Germinal center (tissue), 1 donor: ENCODE measurements at places on chromosomes 4 and X.
A peak's percentile ranks its signal among the peaks of the same experiment; 100 is the strongest.

- DNase-seq, result no peak
Observed at GRCh38 chr4:24924309-24924781, 11.5 kb upstream of the CCDC149 start.

DNA sequence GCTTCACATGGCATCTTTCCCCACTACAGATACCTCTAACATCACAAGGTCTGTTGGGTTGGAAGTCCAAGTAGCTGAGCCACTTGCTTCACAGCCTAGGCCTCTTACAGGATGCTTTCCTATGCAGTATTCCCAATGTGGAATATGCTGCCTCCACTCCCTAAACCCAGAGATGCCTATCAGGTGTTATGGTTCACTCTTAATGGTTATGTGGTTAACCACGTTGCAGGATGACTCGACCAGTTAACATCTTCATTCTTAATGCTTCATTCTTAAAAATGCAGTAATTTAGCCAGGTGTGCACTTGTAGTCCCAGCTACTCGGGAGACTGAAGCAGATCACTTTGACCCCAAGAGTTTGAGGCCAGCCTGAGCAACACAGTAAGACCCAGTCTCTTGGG is 24.2 kb downstream of the HAUS3 start:
- DNase-seq, result no peak

GRCh38 chr4:7932287-7932686 is 7.4 kb downstream of the AFAP1 start:
- no peak for DNase-seq

DNA sequence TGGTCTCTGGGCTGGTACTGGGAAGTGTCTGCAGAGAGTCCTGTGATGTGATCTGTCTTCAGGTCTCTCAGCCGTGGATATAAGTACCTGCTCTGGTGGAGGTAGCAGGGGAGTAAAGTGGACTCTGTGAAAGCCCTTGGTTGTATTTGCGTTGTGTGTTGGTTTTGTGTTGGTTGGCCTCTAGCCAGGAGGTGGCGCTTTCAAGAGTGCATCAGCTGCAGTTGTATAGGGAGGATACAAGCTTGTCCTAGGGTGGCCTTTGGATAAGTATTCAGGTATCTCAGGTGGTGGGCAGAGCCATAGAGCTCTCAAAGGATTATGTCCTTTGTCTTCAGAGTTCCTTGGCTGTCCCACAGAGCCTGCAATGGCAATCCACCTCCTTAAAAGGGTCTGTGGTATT is 111.6 kb downstream of the MAGEB17 start:
- DNase-seq, result no peak

GRCh38 chr4:16411501-16412085 is 185.3 kb upstream of the TAPT1 start:
- DNase-seq, result no peak

DNA sequence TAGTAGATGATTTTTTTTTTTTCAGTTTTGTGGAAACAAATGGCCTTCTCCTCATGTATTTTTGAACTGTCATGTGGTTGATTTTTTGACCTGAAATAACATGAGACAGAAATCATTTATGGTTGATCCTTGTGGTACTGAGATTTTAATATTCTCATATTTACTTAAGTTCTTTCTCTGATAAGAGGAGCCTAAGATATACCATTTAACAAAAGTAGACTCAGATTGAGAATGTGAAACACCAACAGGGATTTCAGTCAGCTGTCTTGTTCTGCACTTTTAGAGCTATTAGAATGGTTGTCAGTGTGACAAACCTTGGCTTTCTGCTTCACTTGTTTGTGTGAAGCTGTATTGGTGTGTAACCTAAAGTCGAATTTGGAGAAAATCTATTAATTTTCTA is 575.7 kb downstream of the SPOCK3 start:
- no peak for DNase-seq

DNA sequence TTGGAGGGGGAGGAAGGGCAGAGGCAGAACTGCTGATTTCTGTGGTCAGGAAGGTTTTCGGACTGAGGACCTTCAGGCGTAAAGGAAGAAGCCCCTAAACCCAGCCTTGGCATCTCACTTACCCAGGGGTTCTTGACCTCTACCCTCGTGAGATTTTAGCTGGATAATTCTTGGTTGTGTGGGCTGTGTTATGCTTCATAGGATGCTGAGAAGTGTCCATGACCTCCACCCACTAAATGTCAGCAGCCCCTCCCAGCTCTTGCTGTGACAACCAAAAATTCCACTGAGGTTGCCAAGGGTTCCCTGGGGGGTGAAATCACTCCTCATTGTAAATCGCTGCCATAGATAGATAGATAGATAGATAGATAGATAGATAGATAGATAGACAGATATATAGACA is 5.8 kb upstream of the CRLF2 start:
- DNase-seq, result no peak

- no peak for DNase-seq
Observed at GRCh38 chr4:154471526-154472331, 19.9 kb downstream of the DCHS2 start.

- DNase-seq, result no peak
Observed at GRCh38 chr4:115515772-115516171, 402.4 kb upstream of the NDST4 start.

GRCh38 chrX:109997786-109998452 is 5.0 kb upstream of the TMEM164 start:
- DNase-seq, result no peak

- DNase-seq, result peak; percentile 22
Observed at GRCh38 chr4:147096667-147097604, 151.3 kb upstream of the TTC29 start.

GRCh38 chrX:148854306-148854705 is 353.9 kb downstream of the AFF2 start:
- DNase-seq, result no peak

GRCh38 chrX:69109706-69110105 is 55.5 kb downstream of the PJA1 start:
- no peak for DNase-seq

- no peak for DNase-seq
Observed at GRCh38 chr4:110075083-110075738, 123.2 kb downstream of the ELOVL6 start.

- peak; percentile 29 for DNase-seq
Observed at GRCh38 chr4:76061982-76062381, 12.5 kb upstream of the ART3 start.

GRCh38 chr4:6126971-6127745 is 73.2 kb downstream of the JAKMIP1 start:
- no peak for DNase-seq

DNA sequence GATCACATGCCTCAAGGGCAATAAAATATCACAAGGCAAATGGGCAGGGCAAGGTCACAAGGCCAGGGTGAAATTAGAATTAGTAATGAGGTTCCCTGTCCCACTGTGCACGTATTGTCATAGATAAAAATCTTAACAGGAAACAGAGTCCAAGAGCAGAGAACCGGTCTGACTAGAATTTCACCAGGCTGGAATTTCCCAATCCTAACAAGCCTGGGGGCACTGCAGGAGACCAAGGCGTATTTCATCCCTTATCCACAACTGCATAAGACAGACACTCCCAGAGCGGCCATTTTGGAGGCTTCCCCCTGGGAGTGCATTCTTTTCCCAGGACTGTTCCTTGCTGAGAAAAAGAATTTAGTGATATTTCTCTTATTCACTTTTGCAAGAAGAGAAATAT is 25.9 kb upstream of the PRDM5 start:
- no peak for DNase-seq
